Central memory CD8-positive, alpha-beta T cell (primary cell): ENCODE measurements at places on chromosomes 12 and 14.

DNA sequence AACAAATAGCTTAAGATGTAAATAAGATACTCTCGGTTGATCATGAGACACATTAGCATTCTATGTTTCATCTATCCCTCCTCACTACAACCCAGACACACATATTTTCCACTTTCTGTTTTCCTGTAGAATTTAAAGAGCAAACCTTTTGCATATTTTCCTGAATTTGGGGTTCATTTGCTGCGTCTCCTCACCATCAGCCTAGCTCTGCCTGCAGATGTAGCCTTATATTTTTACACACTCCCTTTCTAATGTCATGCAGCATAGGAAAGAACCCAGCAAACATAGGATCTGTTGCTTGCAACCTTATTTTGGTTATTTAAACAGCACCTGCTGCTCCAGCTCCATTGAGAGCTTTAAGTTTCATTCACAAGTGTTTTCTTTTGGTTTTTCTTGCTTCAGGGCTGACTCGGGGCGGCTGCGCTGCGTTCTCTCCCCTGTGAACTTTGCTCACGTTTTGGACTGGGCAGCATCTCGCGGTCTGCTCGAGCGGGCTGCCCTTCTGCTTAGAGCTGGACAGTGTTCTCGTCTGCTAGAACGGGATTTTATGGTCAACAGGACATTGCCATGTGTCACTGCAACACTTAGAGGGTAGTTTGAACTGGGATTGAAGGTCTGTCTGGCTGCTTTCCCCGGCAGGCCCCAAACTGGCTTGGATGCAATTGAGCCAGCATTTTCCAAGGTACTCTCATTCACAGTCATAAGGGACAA, 57.8 kb upstream of the VRK1 start:
- DNase-seq = no peak

DNA sequence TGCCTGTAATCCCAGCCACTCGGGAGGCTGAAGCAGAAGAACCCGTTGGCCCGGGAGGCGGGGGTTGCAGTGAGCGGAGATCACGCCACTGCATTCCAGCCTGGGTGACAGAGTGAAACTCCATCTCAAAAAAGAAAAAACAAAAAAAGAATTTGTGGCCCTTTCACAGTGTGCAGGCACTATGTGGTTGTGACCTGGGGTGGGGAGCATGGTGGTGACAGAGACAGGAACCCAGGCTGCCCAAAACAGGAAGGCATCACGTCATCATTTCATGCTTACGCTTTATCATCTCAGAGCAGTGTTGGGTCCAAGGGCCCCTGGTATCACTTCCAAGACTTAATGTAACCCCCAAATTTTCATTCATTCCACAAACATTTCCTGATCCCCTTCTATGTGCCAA, 175.7 kb upstream of the GSC start:
- no peak for DNase-seq

DNA sequence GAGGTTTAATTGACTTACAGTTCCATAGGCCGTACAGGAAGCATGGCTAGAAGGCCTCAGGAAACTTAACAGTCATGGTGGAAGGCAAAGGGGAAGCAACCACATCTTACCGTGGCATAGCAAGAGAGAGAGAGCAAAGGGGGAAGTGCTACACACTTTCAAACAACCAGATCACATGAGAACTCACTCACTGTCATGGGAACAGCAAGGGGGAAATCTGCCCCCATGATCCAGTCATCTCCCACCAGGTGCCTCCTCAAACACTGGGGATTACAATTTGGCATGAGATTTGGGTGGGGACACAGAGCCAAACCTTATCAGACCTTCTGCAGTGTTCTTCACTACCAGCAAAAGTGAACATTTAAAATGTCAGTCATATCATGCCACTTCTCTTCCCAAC, 58.9 kb downstream of the USP15 start:
- DNase-seq = no peak

DNA sequence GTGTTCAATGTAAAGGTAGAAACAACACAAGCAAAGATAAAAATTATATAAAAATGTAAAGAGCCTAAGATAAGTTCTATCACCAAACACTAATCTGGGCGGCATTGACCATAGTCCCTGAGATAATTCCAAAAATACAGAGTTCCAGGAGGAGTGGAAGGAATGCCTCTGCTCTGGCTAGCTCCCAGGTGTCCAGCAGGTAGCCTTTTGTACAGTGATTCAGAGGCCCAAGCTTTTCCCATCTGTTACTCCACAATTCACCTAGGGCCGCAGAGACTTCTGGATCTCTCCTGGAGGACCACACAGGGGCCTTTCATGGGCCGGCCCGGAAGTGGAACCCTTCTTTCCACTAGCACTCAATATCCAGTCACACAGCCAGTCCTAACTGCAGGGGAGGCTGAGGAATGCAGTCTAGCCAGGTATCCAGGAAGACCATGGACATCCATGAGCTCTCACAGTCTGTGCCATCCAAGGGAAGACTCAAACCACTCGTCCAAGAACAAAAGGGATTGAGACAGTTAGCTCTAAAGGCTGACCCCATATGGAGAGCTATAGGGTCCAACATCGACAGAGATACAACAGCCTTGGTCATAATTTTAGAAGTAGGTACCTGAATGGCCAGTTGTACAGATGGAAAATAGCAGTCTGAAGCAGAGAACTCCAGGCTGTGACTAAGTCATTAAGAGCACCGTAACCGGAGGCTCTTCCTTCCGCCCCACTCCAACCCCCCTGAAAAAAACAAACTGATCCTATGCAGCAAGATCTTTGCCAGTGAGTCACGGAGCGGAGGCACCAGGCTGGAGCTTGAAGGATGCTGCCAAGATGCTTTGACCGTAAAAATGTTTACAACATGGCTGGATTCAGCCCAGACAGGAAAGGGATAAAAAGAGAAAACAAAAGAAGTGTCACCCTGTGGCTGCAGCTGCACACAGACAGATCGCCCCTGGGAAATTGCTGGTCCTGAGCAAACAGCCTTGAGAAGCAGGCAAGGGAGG, 204.8 kb downstream of the NUAK1 start:
- DNase-seq = no peak

DNA sequence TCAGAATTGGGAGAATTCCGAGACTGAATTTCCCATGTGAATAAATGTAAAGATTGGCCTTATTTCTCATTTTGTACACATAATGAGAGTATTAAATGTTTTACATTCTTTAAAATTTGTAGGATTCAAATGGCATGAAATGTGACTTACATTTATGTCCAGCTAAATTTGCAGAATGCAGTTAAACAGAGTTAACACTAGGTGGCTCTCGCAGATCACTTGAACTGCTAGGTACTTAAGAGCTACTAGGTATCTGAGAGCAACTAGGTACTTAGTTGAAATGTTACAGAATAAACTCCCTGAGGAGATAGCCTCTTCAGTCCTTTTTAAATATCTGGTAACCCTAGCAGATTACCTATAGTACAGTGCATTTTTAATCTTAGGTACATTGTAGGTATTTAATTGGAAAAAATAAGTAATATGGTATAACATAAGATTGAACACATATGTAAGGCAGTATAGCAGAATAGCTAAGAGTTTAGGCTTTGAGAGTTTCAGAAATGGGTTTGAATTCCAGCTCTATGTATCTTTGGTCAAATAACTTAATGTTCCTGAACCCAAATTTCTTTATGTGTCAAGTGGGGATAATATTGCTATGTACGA, 73.8 kb downstream of the KIAA0586 start:
- no peak for DNase-seq

- no peak for DNase-seq
Measured at GRCh38 chr14:53193193-53193592, 40.1 kb upstream of the DDHD1 start.

DNA sequence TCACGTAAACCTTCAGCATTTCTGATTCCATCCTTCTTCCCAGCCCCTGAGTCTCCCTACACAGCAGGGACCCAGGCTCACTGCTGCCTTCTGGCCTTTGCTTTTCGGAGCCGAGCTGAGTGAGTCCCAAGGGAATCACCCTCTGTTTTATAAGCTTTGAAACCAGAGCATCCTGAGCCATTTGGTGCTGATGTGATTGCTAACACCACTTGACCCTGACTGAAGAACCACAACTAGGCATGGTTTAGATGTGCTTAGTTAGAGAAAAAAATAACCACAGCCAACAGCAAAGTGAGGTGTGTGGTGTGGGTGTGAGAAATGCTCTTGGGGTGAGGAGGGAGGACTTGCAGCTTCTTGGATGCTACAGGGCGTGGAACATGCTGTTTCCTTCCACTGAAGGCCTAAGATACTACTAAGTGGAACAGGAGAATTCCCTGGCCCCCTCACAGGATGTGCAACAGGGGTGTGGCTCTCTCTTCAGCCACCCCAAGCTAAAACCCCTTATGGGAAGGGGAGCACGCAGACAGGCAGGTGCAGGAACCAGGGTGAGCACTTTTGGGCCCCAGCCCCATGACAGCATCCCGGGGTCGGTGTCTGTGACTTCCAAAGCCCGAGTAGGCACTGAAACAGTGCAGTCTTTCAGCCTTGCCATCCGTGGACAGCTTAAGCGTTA, at the start of gene TC2N:
Gene TC2N, minus strand, starts transcription at position 221 of the 673 bp plus-strand sequence. CDS start 53,767 bp downstream, outside the sequence.
- DNase-seq = no peak
